ENCODE measurements at places on chromosomes 6 and 20.

- DNase-seq: no peak
These were observed 4.8 kb downstream of the TGM6 start for GRCh38 chr20:2385496-2385895.

DNA sequence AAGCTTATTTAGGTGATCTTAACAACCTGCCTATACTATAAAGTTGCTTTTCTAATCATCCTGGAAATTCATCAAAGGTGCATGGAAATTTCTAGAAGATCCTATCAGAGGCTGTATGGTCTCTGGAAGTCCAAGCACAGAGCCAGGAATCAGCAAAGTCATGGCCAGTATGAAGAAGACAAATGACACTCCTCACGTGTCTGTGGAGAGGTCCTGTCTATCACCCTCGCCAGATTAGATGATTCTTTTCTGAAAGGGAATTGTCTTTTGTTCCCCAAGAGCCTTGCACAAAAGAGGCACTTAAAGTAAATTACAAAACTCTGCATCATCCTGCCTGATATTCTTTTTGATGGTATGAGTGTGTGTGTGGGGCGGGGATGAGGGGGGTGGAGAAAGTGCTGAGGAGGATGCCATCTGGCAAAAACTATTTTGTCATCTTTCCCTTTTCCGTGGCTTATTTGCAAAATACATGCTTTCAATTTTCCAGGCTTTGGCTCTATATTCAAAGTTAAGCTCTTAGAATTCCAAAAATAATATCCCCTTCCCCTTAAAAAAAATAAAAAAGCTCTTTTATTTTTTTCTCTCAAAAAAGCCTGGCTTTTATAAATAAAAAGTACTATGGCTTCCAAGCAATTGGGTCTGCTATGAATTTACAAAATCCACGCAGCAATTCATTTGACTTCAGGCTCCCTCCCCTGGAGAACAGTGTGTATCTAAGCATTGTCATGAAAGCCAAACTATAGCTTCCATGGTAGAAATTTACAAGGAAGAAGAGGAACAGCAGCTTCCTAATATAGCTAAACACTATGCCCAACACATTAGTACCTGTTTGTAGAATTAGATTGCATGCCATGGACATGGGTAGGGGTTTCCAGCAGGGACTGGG is 185.2 kb upstream of the ARG1 start:
- DNase-seq: no peak

DNA sequence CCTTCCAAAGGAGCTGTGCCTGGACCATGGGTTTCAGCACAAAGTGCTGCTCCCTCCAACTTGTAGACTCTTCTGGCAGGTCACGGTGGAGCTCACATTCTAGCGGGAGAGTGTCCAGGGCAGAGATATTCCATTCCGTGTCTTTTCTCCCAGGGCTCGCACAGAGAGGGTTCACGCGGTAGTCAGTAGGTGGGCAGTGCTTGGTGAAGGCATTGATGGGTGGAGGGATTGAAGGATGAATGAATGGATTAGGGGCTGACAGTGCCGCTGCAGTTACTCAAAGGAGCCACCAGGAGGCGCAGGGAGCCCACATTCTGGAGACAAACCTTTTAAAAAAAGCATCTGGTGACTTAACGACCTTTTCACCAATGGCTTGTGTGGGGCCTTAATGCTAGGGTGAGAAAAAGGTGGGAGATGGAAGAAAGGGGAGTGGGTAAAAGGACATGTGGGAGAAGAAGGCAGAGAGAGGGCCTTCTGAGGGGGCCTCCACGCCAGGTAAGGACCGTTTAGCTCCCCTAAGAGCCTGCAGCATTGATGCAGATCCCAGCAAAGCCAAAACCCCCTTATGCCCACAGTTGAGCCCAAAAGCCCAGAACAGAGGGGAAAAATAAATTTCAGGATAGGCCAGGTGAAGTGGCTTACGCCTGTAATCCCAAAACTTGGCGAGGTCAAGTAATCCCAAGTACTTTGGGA is 17.5 kb upstream of the FAM110A start:
- no peak for DNase-seq

DNA sequence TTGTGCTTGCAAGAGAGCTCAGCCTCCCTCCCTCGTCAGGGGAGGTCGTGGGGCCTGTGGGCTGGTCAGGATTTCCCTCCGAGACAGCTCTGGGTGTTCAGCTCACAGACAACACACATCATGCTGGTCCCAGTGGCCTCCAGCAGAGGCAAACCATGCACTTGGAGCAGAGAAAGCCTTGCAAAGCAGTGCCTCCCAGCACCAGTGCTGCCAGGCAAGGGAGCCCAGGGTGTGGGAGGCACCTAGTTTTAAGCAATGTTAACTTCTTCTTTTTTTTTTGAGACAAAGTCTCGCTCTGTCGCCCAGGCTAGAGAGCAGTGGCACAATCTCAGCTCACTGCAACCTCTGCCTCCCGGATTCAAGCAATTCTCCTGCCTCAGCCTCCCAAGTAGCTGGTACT is 34.0 kb upstream of the INSM1 start:
- no peak for DNase-seq

DNA sequence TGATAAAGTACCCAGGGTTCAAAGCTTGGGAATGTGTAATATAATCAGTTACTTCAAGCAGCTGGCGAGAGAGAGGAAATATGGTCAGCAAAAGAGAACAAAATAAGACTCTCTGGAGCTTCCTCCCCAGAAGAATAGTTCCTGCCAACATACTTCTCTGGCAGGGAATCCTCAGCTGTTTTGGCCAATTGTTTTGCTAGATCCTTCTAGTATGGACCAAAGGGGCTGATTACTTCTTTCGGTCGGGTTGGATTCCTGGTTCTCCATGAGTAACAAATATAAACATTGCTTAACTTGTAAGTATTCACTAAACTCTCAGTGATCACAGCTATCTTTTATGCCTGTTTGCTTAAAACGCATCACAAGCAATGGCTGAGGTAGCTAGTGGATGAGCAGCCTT is 31.4 kb upstream of the FBXO9 start:
- DNase-seq: no peak

Data from thoracic aorta (tissue), 2 donors.